ENCODE measurements at places on chromosomes 3 and 15.

DNA sequence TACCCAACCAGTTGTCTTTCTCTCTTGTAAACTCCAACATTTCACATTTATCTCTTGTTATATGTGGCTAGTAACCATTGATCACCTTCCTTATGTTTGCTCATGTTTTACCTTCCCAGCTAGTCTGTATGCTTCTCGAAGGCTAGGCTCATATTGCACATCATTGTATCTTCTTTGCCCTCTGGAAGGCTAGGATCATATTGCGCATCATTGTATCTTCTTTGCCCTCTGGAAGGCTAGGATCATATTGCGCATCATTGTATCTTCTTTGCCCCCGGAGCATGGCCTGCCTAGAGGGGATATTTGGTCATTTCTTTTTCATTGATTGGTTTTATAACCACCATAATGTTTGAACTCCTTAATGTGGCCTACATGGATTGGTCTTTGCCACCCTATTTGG, 39.4 kb upstream of the ATP13A3 start:
- DNase-seq = no peak

DNA sequence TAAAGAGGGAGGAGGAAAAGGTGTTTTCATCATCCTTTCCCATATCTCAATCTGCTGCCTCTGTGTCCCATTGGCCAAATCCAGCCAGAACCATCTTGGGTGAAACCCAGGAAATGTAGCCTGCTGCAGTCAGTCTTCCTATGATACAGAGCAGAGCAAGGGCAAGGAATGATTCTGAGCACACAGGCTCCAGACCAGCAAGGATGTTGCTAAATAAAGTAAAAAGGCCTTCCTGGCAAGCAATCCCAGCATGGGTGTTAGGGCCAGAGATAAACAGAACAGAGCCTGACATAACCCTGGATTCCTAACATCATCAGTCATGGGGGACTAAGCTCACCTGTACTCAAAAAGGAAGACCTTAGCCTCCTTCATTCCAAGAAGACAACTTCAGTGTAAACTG, 90.7 kb upstream of the AGTR1 start:
- no peak for DNase-seq

DNA sequence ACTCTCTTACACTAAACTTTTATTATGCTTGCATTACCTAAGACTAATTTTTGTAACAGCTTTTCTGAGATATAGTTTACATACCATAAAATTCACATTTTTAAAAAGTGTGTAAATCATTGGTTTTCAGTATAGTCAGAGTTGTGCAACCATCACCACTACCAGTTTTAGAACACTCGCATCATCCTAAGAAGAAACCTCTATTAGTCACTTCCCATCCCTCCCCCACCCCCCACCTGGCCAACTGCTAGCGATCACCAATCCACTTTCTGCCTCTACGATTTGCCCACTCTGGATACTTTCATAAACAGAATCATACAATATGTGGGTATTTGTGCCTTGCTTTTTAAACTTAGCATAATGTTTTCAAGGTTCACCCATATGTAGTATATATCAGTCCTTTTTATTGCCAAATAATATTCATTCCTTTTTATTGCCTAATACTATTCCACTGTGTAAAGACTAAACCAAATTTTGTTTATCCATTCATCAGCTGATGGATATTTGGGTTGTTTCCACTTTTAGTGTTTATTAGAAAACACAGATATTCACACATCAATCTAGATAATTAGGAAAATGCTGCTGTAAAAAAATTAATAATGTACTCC, 23.0 kb downstream of the UBP1 start:
- no peak for DNase-seq

DNA sequence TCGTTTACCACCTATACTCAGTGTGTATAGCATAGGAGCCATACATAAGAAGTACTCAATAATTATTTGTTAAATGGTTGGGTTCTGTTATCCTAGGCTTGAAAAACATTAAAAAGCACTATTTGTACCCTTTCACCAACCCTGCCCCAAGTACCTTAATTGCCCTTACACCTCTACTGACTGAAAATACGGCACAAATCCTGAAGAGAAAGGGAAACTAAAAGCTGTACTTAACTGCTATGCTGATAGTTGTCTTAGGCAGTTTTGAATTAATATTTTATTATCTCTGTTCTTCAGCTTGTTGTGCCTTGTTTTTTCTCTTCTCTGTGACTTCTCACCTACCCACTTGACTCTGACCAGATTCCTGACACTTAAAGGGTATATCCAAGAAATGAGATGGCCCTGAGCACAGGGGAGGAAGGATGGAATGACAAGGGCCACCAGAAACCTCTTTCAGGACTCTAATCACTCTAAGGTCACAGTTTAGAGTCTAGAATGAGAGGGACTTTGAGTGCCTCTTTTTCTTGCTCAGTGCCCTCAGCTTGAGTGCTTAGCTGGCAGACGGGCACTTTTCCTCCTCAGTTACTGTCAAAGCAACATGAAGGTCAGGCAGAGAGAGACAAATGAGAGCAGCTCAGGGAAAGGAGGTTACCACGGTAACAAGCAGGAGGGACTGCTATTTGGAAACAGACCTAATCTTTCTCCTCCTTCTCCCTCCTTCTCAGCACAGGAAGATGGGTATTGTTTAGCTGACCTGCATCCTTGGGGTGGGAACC, 136.5 kb downstream of the ZNF609 start:
- no peak for DNase-seq

- DNase-seq = no peak
Measured at GRCh38 chr15:97893967-97894366, 66.5 kb upstream of the ARRDC4 start.

- DNase-seq = no peak
Measured at GRCh38 chr15:85746641-85747040, 48.1 kb downstream of the KLHL25 start.

DNA sequence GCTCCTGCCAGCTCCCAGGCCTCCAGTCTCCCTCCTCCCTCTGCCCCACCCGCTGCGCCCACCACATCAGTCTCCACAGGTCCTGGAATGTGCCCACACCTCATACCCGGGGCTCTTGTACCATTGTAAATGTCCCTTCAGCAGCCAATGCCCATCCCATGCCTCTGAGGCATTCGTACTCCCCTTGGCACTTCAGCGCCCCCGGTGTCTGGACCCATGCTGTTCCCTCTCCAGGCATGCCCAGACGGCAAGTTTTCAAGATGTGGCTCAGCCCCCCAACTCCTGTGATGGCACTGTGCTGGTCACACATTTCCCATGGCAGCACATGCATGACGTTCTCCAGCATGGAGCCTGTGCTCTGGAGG, 13.3 kb downstream of the PLXND1 start:
- DNase-seq = no peak

GRCh38 chr3:79414806-79415205, 353.0 kb downstream of the ROBO1 start:
- DNase-seq = no peak

- no peak for DNase-seq
Measured at GRCh38 chr3:195253923-195254432, 17.0 kb downstream of the XXYLT1 start.

DNA sequence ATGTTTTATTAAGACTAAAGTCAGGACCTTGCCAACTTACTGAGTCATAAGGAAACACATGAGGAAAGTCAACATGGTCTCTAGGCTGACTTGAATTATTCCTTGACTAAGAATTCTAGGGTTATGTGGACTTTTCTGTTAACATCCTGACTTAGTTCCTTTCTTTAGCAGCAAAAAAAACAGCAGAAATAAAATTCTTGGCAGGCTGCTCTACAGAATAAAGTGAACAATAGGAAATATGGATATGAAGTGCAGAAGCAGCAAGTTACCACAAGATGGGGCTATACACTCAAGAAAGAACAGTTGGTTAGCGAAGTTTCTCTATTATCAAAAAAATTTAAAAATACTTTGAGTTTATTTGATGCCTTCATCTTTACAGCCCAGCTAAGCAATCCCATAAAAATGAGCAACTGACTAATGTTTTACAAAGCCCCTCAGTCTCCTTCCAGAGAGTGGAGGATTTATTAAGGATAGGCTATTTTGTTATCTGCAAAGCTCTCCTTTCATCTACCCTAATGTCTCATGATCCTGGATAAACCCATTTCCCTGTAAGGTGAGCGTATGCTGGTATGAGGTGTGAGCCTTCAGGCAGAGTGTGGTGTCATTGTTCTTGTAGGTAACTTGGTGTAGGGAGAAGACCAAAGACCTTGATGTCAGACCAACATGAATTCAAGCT, 23.1 kb upstream of the MCCC1 start:
- DNase-seq = no peak

DNA sequence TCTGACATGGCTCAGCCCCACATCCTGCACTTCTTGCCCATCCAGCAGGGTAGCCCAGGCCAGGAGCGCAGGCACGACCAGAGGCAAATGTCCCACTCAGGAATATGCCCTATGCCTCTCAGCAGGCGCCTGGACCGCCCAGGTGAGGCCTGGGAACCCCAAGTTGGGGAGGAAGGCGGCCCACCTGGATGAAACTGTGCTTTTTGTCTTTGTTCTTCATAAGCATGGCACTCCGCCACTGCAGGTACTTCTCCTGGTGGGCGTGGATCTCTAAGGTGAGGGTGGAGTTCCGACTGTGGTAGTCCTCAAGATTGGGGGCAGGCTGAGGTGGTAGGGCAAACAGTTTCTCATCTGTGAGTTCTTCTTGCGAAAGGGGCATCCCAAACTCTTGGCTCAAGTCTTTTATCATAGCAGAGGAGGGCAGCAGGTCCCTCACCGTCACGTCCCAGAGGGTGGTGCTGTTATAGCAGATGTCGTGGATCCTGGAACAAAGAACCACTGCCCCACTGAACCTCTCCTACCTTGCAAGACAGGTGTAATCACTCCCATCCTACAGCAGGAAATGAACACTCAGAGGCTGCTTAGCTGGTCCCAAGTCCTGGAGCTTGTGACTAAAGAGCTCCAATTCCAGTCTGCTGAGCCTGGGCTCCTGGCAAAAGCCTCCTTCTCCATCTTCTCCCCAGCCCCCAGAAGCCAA, 53.2 kb downstream of the ACAD9 start:
- DNase-seq = no peak

DNA sequence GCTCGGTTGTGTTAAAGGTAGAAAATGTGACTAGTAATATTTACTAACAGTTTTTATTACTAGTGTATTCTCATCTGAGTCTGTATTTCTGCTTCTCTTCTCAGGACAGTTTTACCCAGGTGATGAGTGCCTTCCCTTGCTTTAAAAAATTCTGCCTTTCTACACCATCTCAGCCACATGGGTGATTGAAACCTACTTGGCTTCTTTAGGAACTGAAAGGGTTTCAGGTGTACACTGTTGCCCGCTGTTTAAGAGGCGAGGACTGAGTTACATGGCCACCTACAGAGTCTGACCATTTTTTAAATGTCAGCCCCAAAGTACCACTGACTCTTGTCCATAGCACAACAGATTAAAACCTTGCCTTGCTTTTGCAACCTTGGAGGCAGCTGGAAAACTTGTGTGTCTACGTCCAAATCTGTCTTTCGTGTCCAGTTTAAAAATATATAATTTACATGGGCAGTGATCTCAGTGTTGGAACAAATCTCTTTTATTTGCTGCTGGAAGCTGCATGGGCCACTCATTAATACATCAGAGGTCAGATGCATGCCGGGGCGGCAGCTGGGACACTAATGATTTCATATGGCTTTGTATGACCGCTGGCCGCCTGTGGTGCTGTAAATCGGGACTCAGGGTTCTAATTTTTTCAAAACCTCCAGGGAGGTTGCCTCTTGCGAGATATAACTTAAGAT, 44.6 kb downstream of the TRIM71 start:
- DNase-seq = no peak
